ENCODE measurements at places on chromosomes 5 and 9.

GRCh38 chr9:124788542-124789217 is 11.7 kb downstream of the OLFML2A start:
- no peak for DNase-seq

GRCh38 chr9:133700819-133701320 is 37.3 kb downstream of the SARDH start:
- DNase-seq = no peak

DNA sequence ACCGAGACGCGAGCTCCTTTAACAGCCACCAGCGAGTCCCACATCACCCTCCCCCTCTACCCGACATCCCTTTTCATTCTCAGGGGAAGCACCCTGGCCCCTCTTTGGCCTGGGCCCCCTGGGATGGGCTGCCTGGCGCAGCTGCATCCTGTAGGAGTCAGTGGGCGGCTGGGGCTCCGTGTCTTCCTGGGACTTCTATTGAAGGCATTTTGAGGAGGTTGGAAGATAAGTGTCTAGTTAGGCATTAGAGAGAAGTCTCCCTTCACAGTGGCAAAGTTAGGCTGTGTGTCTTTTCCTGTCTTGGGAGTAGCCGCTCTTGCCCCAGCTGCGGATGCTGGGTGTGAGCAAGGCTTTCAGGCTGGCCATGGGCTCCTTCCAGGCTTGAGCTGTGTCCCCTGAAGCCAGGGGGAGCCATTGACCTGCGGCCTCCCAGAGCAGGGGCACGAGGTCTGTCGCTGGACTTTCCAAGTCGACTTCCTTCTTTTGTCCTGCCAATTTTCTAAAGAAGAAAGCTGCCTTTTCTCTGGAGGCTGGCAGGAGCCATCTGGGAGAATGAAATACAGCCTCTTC is 18.6 kb upstream of the NKD2 start:
- DNase-seq = no peak

DNA sequence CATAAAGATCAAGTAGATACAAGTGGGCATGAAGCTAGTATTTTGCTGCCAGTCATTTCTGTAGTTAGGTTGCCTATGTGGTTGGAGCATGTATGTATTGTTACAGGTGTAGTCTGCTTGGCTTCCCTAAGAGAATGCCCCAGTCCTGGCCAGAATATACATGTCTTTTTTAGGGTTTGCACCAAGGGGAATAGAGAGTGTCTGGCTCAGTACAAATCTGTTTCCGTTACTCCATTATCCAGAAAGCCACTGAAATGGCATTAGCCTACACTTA is 23.2 kb downstream of the TGFBR1 start:
- no peak for DNase-seq

DNA sequence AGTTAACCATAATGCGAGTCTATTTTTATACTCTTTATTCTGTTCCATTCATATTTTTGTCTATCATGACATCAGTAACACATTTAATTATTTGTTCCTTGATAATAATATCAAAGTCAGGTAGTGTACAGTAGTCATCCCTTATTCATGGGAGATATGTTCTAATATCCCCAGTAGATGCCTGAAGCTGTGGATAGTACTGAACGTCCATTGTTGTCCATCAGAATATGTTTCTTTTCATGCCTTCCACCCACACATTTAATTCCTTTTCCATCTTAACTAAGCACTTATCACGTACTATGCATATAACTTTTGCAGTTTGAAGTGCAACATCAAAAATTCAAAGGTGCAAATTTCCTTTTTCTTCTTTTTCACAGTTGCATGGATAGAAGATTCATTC is 53.6 kb downstream of the FER start:
- no peak for DNase-seq

DNA sequence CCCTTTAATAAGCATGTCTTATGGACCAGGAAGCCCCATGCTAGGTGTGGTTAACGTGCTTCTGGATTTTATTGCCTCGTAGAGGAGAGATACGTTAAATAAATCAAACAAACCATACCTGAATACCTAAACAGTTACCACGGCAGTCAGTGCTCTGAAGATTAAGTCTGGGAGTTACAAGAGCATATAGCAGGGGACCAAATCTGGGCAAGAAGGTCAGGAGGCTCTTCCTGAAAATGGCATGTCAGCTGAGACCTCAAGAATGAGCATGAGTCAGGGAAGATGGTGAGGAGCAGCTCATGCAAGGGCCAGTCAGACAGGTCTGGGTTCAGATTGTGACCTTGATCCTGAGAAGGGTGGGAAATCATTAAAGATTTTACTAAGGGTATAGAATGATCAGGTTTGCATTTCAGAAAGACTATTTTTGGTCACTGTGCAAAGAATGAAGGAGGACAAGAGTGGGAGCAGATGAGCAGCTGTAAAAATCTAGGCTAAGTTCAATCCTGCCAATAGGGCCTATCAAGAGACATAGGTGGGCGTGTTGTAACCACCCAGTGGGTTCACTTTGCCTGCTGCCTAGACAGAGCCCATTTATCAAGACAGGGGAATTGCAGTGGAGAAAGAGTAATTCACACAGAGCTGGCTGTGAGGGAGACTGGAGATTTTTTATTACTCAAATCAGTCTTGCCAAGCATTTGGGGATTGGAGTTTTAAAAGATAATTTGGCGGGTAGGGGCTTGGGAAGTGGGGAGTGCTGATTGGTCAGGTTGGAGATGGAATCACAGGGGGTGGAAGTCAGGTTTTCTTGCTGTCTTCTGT is 4.8 kb upstream of the ZNF366 start:
- no peak for DNase-seq

- DNase-seq = no peak
These were observed 480.3 kb downstream of the RAB3C start for GRCh38 chr5:59062986-59063683.

DNA sequence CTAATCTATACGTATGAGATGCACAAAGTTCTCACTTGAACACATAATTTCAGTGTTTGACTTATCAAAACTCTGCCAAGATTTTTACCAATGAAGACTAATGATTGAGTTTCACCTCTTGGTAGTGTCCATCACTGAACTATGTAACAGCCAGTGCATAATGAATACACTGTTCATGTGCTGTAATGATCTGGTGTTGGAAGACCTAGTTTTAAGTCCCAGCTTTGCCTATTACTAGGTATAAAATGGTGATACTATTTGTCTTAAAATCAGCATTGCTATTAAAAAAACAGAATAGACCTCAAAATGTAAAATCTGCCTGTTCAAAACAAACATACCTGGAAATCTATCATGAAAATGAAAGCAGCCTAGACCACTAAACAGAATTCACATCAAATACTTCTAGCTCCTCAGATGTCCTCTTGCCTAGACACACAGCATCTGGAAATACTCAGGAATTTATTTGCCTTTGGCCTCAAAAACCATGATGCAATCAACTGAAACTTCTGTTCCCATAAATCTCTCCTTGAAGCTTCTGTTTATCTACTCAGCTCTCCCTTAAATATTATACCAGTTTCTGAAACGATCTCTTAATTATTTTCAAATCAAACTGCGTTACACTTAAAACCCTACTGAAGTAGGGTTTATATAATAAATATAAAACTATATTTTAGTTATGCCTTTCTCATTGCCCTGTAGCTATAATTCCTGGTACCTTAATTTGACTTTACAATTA is 38.1 kb downstream of the MRPS27 start:
- no peak for DNase-seq

GRCh38 chr5:22728610-22729009 is 124.5 kb downstream of the CDH12 start:
- DNase-seq = no peak

DNA sequence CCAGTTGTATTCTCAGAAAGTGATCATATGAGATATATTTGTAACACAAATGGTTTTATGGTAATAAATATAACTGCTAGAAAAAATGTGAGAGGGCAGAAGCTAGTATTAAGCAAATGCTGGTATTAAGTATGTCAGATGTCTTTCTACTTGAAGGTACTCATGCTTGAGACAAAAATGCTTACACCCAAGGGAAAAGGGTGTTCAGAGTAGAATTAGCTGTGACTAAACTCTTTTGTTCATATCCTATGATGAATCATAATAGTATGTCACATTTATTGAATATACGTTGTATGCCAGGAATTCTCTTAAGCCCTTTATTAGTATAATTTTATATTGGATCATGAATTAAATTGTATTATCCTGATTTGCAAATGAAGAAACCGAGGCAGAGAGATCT is 2.2 kb downstream of the ADGRV1 start:
- no peak for DNase-seq

GRCh38 chr5:74540622-74541021 is 99.9 kb downstream of the ENC1 start:
- no peak for DNase-seq

GRCh38 chr5:50576686-50577256 is 89.7 kb upstream of the PARP8 start:
- no peak for DNase-seq

- no peak for DNase-seq
These were observed 10.6 kb downstream of the UCK1 start for GRCh38 chr9:131520503-131520902.

DNA sequence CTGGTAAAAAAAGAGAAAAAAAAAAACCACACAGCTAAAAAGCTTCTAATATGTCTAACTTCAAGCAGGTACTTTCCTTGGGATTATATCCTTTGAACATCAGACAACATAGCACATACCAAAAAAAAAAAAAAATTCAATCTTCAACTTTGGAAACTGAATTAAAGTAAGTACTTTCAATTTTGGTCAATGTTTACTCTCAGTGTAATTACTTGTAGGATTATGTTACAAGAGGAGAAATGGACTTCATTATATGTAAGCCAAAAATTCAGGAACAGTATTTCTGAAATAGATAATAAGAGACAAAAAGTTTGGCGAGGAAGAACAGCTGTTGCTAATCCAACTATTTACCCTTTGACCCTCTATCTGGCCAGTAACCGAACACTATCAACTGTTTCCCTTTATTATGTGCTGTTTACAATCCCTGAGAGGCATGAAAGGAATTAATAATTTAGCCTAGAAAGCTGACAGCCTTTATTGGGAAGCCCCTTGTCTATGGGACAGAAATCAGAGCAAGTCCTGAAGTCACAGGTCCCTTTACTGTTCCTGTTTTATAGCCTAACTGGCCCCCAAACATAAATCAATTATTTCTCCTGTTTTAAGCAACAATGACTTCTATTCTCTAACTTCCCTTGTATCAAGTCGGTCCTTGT is 46.6 kb downstream of the NR6A1 start:
- no peak for DNase-seq

- DNase-seq = no peak
These were observed 17.7 kb upstream of the CPLX2 start for GRCh38 chr5:175853573-175854230.

DNA sequence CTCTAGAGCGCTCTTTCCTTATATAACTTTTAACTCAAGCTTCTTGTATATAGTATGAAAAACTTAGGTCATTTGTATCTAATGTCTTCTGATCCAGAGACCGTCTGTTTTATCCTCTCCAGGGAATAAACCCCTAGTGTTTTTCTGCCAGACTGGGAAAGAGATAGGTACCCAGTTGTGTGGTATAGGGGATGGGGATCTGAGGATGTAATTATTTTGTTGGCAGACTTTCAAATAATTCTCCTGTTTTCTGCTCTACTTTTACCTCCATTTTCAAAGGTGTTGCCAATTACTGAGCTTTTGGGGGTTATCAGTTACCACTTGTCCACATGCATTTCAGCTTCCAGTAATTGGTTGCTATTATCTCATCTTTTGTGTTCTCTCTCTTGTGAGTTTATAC is 17.9 kb downstream of the CCDC171 start:
- no peak for DNase-seq

- DNase-seq = no peak
These were observed 132.2 kb downstream of the EBF1 start for GRCh38 chr5:158967541-158967940.

DNA sequence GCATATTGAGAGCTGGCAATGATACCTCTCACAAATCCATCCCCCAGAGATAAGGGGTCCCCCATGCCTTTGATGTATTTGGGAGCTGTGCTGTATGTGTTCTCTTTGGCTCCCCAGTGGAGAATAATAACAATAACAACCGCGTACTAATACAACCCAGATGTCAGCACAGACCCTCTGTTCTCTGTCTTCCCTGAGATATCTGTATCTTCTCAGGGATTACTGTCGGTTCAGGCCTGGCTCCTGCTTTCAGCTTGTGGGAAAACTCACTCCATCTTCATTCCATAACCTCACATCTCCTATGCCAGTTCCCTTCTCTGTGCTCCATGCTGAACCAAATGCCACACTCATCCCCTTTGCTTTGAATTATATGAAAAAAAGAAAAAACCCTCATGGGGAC is 76.2 kb downstream of the TMC1 start:
- no peak for DNase-seq

DNA sequence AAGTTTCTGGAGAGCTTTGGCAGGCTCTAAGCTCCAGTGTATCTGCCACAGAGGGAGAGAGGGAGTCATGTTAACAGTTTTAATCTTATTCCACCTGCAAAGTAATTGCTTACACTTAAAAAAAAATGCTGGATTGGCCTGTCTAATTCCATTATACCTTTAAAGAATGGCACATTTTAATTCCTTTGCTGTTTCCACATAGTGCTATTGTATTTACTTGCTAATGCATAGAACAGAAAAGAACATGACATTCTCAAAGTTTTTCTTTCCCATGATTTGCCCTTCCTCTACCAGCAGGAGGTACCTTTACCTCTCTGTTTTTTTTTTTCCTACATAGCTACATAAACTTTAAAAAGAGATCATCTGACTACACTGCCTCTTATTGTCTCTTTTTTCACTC is 318.0 kb downstream of the GLIS3 start:
- no peak for DNase-seq

DNA sequence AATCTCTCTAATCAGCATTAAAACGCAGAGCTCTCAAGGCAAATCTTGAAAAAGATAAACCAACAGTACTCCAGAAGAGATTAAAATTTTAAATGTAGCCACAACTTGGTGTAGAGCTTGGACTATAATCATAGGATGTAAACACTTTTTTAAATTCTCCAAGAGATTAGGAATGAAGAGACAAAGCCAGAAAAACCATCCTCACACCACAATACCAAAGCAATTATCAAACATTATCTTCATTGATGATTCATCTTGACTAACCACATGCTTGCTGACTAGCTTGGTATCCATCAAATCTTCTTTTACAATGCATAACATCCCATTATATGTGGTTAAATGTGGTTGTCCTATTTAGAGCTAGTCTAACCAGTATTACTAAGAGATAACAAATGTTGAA is 815.1 kb downstream of the TLE1 start:
- DNase-seq = no peak

GRCh38 chr9:83707518-83707767 is 315 bp downstream of the UBQLN1 start:
- DNase-seq = no peak

DNA sequence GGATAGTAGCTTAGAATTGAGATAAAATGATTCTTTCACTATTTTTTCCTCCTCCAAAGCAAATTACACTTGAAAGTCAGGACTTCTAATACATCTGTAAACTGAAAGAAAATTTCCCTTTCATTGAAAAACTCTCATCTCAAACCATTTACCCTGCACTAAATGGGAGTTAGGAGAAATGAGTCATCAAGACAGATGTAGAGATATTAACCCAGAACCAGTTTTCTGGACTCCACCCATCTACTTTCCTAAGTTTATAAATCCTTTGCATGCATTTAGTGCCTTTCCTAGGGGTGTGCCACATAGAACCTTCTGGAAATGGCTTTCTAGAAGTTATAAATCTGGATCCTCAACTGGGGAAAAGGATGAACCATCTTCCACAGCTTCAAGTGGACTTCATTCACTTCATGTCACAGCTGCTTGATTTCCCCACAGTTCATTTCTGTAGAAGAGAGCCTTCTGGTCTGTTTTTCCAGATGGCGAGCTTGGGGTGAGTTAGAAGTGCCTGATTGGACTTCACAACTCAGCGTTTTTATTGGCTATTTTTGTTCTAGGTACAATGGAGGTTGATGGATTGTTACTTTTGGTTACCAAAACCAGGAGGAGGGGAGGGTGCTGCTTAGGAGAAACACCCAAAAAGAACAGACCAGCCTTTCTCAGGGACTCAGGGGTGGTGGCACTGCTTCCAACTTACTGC is 72.5 kb upstream of the GPR151 start:
- no peak for DNase-seq
